ENCODE measurements at places on chromosomes 13 and 19. TPM values are rescaled to one million over a fixed set of nuclear protein-coding genes. Genes with fewer than 3 reads are reported as not detected.

DNA sequence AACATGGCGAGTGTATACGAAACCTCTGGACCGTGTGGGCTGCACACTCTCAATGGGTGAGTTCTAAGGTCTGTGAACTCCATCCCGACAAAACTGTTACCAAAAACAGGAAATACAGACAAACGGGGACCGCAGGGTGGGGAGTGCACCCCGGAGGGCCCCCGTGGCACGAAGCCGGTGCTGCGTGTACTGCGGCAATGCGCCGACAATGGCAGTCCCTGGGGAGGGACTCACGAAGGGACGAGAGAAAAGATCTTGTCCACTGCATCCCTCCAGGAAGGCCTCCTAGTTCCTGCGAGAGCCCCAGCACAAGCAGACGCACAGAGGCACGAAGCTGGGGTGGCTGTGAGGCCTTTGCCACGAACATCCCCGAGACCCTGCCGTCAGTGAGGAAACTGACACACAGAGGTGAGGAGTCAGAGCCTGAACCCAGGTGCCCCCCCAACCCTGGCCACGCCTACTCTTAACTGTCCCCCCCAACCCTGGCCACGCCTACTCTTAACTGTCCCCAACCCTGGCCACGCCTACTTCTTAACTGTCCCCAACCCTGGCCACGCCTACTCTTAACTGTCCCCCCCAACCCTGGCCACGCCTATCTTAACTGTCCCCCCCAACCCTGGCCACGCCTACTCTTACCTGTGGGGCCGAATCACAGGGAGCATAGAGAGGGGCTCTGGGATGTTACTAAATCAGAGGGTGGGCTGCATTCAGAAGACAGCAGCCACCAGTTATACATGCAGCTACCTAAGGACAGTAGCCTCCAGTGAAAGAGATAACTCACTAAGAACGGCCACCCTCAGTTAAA, 4.2 kb downstream of the MED16 start:
- no peak for DNase-seq

GRCh38 chr13:28412981-28413380, 81.9 kb downstream of the FLT1 start:
- no peak for DNase-seq

GFY gene
- not detected for total RNA-seq

- peak; percentile 60 for DNase-seq
Observed at GRCh38 chr19:16067205-16067938, 8.9 kb upstream of the TPM4 start.

ZNF571 gene
- total RNA-seq, result 2.1 TPM

GRCh38 chr13:67935626-67936025, 705.5 kb upstream of the PCDH9 start:
- DNase-seq, result no peak

- DNase-seq, result no peak
Observed at GRCh38 chr13:66805657-66806056, 424.5 kb downstream of the PCDH9 start.

DNA sequence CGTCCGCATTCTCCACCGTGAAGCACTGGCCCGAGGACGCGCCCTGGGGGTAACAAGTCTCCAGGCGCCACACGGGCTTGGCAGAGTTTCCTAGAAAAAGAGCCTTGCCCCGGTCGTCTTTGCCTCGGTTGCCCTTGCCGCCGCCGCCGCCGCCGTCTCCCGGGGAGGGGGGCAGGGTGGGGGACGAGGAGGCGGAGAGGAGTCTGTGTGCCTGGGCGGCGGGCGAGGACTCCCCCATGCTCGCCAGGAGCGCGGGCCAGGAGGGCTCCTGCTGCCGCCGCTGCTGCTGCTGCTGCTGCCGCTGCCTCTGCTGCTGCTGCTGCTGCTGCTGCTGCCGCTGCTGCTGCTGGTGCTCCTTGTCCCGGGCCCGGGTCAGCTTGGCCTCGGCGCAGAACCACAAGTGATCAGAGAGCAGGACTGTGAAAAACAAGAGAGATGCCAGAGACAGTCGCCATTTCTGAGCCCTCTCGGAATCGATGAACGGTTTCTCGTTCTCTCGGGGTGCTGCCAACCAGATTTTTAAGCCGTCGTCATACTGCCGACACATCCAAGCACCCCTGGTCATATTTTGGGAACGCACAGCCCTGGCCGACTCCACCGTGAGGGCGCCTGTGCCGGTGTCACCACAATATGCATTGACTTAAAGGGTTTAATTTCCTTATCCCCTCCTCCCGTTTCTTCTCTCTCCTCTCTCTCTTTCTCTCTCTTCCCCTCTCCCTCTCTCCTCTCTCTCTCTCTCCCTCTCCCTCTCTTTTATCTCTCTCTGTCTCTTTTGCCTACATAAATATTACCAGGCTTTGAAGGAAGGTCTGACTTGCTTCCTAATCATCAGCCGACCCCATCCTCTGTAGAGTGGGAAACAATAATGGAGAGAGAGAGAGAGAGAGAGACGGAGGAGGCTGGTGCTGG, 349.1 kb downstream of the LIG4 start:
- DNase-seq, result no peak

DNA sequence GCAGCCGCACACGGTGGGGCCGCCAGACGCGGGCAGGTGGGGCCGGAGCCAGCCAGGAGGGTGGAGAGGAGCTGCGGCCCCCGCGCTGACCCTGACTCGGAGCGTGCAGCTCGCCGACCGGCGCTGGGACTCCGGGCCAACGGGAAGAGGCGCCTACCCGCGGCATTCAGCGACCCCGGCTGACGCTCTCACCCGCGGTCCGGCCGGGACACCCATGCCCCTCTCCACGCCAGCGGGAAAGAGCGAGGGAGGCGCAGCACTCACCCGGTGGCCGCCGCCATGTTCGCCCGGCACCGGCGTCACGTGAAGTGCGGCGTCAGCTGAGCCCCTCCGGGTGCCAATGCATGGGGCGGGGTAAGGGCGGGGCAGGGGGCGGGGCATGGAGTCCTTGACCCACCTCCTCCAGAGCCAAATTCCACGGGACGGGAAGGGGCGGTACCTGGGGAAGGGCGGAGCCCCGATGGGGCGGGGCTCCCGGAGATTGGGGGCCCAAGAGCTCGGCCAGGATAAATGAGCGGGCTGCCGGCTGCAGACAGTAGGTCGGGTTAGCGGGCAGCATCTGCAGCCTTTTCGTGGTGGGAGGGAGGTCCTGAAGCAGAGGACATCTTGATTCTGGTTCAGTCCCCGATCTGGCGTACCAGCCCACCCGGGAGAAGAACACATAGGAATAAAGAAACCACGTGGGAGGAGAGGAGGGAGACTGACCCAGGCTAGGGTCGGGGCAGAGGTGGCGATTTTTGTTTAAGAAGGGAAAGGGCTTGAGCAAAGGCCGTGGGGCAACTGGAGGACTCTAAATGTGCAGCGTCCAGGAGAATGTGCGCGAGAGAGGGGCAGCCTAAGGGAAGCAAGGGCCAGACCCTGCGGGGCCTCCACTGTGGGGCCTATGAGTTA, at the start of gene PEPD:
PEPD (minus strand) TSS at position 312 of the 891 bp plus-strand sequence; CDS start at position 281, 31 bp downstream.
- DNase-seq, result peak; percentile 72

DNA sequence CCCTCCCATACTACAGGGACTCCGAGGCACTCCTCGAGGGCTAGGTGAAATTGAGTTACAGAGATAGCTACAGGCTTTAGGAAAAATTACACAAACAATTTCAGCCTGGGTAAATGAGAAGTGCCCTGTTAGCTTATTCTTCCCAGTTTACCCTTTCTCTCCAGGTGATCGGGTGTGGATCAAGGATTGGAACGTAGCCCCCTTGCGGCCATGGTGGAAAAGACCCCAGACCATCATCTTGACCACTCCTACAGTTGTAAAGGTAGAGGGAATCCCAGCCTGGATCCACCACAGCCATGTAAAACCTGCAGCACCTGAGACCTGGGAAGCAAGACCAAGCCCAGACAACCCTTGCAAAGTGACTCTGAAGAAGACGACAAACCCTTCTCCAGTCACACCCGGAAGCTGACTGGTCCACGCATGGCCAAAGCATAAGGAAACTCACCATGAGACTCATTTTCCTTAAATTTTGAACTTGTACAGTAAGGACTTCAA, 600.6 kb downstream of the UQCRFS1 start:
- no peak for DNase-seq

ZNF90 gene
- total RNA-seq, result 1.2 TPM

DNA sequence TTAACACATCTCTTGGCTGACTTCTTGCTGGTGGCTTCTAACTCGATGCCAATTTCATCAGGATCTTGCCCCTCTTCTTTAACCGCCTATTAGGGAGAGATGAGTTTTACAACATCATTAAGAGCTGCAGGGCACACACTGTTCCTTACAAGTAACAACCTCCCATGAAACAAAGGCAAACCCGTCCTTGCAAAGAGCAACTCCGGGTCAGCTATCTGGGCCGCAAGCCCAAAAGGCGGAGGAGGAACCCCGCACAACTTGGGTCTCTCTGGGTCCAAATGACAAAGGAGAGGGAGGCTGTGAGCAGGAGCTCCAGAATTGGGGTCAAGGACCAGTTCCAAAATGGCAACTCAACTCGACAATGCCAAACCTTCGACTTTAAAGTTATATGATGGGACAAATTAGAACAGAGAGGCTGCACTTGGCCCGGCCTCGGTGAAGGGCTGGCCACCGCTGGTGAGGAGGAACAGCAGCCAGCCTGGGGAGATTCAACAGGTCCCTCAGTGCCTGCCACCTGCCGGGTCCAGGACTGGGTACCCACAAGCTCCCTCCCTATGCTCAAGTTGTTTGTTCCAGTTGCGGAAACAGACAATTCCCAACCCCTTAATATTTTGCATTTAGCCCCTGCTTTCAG, 1.1 kb downstream of the SAFB2 start:
- DNase-seq, result no peak

DNA sequence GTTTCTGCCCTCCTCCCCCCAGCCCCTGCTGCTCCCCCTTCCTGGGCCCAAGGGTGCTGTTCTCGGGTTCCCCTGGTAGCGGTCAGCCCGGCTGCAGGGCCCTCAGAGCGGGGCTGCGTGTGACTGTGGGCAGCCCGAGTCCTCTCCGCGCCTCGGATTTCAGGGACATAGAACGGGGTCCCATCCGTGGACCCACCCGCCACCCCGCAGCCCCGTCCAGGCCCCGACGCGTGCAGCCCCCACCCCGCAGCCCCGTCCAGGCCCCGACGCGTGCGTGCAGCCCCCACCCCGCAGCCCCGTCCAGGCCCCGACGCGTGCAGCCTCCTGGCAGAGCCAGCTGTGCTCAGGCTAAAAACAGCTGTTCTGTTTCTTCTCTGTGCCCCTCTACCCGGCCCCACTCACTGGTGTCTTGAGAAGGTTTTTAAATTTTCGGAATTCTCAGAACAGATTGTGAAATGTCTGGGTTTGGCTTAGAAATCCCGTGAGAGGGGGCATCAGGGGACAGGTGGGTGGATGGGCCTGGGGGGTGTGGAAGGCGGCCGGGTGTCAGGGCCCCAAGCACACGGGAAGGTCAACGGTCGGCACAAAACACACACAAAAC, 5.5 kb upstream of the PRTN3 start:
- no peak for DNase-seq

- DNase-seq, result no peak
Observed at GRCh38 chr13:106159295-106160195, 375.9 kb downstream of the EFNB2 start.

- no peak for DNase-seq
Observed at GRCh38 chr13:84951128-84951527, 848.1 kb downstream of the SLITRK6 start.

TBXA2R gene
- total RNA-seq, result 8.8 TPM

TPTE2 gene
- total RNA-seq, result 0.09 TPM

C13orf46 gene
- total RNA-seq, result 1.5 TPM

GRCh38 chr19:3576696-3577443, 4.1 kb downstream of the HMG20B start:
- DNase-seq, result no peak

DNA sequence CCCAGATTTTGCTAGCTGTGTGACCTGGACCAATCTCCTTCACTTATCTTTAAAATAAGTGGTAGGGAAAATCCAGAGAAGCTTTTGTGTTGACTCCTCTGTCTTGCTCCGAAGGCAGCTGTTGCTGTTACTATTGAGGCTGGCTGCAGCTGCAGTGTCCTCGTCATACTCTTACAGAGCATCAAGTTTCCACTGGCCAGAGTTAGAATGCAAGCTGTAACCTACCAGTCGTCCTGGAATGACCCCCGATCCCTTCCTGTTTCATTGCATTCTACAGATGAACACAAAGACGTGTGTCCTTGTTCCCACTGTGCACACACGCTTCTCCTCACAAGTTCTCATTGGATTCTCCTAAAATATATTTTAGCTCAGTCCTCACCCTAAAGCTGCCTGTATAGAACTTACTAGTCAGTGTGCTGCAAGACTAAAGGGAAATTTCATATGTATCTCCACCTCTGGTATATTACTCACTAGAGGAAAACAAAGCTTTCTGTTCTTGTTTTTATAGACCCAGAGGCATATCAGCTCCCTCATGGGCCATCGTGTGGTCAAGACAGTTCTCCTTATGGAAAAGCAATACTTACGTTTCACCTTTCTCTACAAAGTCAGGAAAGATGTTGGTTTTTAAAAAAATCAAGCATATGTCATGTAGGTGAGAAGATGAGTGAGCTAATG, 589.8 kb downstream of the LMO7 start:
- DNase-seq, result no peak

GAPDHS gene
- total RNA-seq, result not detected

GRCh38 chr13:82358284-82358683, 1524.0 kb downstream of the SLITRK1 start:
- no peak for DNase-seq

DNA sequence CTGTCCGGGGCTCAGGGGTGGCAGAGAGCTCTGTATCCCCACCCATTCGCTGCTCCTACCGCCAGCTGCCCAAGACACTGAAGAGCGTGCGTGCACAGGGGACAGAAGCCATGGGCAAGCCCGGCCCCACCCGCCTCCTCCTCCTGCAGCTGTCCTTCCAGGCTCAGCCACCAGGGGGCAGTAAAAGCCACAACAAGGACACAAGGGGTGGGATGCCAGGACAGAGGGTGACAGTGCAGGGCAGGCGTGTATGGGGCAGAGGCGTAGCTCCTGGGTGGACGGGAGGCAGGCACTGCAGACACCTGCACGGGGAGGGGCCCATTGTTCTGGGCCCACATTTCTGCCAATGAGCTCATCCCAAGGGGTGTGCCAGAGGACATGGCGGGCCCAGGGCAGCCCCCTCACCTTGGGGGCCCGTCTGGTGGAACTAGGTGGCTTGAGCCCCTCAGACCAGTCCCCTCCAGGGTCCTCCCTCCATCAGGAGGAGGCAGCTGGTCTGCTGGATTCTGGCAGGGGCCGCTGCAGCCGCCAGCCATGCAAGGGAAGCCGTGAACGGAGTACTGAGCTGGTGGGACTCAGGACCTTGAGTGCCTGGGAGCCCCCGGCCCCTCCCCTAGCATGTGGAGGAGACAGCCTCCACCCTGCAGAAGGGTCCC, 61.2 kb downstream of the MLLT1 start:
- DNase-seq, result peak; percentile 68

KIR3DL1 gene
- not detected for total RNA-seq

DNA sequence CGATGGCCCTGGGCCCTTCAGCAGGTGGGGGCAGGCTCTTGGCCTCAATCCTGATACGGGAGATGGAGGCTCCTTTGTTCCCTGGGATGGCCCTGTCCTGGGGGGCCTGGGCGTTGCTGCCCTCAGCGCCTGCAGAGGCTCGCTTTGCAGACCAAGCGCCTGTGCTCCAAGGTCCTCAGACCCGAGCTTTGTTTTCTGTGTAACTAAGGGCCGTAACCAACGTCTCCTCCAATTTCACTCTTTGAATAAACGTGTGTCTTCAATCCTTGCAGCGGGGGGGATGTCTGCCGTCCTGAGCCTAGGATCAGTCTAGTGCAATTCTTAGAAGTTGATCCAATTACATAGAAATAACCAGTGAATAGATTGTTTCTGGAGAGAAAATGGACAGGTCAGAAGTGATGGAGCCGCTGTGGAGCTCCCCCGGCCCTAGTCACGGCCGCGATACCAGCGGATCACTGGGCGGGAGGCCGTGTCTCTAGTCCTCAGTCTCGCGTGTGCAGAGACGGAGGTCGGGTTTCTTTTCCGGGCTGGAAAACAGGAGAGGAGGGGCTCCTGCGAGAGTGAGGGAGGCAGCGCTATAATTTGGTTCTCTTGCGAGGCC, 5.3 kb downstream of the PTBP1 start:
- DNase-seq, result no peak

SPTBN4 gene
- 0.80 TPM for total RNA-seq
